Fibroblast of skin of back (primary cell): ENCODE measurements at places on chromosomes 6 and 20.

DNA sequence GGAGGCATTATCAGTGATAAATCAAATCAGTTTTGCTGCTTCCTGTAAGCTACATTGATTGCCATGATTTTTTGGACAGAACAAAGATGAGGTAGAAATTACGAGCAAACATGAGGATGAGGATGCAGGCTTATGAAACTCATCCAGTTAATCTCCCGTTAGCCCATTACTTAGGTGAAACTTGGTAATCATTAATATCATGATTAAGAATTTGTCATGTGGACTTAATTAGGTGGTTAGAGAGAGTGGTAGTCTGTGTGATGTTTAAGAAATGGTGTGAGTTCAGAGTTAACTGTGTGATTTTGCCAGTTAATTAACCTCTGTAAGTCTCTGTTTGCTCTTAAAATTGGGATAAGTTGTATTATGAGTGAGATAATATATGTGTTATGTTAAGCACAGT lies 62.0 kb downstream of the TSPYL4 start:
- no peak for DNase-seq

DNA sequence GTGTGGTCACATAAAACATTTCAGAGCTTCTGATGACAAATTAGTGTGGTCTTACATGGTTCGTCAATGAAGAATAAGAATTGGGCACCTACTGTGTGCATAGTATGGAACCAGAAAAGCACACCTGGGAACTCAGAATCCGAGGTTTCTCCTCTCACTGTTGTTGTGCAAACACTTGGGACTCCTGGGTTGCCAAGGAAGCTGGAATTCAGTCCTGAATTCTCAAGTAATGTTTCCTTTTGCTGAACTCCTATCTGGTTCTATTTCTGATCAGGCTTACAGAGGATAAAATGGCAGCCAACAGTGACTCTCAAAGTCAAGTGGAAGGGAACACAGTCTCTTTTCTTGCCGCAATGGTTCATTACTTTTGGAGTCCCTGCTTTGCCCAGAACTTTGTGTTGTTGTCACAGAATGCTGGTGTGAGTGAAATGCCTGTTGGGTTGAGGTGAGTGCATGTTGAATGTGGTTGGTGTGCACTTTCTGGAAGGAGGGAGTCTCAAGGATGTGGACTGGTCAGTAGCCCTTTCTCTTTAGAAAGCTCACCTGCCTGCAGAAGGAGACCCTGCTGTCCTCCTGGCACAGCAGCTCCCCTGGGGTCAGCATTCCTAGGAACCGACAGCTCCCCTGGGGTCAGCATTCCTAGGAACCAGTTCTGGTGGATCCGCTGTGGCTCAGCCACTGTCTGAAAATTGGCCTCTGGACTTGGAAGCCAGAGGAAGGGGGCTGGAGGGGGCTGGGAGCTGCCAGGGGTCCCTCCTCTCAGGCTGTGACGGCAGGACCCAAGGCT lies 1.4 kb downstream of the UNC93A start:
- DNase-seq = no peak

DNA sequence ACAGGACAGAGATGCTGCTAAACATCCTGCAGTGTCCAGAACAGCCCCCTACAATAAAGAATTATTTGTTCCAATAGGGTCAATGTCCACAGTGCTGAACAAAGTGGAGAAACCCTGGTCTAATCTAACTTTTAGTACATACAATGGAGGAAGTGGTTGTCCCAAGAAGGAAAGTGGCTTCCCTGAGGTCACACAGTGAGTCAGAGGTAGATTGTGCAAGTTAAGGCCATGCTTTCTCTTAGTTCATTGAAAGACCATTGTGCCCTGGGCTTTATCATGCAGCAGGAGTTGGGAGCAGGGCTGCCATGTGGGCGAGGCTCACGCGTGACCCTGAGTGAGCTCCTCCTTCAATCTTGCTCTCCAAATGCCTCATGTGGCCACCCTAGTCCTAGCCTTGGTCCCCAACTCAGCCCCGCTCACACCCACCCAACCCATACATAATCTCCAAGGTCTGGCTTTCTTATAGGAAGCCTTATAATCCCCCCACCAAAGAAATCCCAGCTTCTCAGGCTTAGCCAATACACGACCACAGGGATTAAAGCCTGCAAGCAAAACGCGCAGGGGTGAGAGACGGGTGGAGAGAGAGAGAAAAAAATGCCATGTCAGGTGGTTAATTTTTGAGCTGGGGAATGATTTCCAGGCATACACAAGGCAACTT lies 19.9 kb downstream of the SLC13A3 start:
- DNase-seq = no peak

DNA sequence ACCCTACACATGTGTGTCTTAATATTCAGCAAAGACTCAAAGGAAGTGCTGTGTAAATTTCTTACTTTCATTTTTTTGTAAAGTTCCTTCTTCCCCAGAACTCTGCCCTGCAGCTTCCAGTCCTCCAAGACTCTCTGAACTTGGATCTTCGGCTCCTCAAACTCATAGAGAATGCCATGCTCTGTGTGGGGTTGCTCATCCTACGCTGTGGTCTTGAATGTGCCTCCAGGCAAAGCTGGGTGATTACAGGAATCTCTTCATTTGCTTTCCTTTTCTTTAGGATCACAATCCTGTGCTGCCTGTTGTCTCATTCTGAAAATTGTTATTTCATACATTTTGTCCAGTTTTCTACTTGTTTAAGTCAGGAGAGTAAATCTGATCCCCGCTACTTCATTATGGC lies 14.5 kb upstream of the CDC5L start:
- DNase-seq = no peak

GRCh38 chr20:60298647-60299046 lies 340.4 kb downstream of the CDH26 start:
- DNase-seq = no peak

- peak; percentile 69 for DNase-seq
Observed at GRCh38 chr6:80226151-80226550, 119.7 kb downstream of the BCKDHB start.

GRCh38 chr6:41976794-41977484 lies 35.3 kb upstream of the CCND3 start:
- DNase-seq = peak; percentile 18

DNA sequence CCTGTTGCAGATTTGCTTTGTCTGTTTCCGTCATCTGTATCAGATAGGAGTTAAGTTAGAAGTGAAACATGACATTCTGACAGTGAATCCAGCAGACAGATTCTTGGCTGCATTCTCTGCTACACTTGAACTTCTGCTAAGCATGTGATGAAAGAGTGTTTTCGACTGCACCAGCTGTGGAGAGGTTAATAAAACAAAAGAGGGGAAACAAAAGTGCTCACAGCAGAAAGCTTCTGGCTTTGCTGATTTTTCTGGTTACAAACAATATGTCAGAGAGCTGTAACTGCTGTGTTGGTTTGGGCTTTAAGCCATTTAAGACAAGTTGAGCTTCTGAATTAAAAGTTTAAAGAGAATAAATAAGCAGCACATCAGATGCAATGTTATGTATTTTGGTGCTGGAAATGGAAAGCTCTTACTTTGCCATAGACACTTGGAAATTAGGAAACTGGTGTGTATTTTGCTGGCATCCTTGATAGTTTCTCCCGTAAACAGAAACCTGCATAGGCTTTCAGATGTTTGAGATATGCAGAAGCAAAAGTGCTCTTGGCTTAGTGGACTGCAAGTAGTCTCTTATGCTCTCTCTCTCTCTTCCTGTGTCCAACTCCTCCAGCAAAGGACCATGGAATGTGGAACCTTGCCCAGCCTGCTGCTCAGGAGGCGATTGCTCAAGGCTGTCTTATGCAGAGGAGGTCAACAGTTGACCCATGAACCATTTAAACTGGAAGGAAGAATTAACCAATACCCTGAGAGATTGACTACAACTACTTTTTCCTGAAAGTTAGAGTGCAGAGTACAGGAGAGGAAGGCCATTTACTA lies 104.9 kb downstream of the RPS12 start:
- DNase-seq = peak; percentile 27

DNA sequence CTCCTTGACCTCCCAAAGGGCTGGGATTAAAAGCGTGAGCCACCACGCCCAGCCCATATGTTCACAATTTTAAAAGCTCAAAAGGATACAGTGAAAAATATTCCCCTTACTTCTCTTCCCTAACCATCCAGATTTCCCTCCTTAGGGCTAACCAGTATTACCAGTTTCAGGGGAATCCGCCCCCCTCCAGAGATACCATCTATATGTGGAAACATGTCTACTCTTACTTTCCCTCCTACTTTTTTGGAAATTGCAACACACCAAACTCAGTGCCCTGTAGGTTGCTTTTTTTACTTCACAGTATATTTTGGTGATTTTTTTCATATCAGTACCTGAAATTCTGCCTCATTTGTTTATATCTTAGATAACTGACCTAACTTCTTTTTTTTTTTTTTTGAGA lies 6.9 kb upstream of the RPL10A start:
- no peak for DNase-seq

- DNase-seq = no peak
Observed at GRCh38 chr6:25013246-25013645, 77.5 kb upstream of the RIPOR2 start.

DNA sequence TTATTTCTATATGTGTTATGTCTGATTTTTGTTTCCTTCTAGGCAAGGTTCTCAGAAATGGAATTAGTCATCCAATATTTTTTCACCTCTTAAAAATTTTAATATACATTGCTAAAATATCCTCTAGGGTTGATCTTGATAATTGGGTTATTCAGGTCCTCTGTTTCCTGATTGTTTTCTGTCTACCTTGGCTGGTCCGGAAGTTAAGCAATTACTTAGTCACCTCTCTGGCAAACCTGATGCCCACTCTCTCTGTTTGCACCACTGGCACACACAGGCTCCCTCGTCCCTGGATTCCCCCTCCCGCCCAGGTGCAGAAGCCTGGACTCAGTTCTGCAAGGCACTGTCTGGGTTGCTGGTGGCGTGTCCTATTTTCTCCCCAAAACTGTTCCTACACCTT lies 27.7 kb downstream of the CST9L start:
- no peak for DNase-seq

DNA sequence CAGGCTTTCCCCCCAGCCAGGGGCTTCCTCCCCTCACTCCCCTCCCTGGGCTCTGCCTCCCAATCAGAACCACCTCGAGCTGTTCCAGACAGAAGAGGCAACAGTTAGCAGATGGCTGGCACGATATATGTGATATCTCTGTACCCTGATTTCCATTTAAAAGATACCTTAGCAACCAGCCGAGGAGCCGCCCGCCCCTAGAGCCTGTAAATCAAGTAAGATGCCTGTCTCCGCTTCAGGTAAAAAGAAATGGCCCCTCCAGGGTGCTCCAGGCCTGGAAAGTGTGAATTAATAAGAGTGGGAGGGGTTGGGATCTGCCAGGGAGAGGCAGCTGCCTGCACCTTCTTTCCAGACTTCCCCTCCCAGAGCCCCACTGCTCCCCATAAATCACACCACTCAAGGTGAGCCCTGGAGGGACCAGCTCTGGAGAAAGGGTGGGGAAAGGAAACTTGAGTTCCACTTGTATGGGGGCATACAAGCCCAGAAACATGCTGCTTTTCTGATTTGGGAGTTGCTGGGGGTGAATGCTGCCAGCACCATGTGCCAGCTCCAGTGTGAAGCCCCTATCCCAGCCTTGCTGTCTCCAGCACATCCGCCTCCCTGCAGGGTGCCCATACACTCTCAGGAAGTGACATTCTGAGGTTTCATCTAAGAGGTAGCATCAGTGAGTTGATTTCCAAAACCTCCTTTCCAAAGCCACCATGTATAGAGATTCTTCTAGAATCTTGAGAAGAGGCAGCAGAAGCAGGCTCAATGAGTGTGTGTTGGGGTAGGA lies 148.0 kb downstream of the LRFN2 start:
- no peak for DNase-seq

- DNase-seq = no peak
Observed at GRCh38 chr6:95093154-95093553, 484.2 kb upstream of the MANEA start.

DNA sequence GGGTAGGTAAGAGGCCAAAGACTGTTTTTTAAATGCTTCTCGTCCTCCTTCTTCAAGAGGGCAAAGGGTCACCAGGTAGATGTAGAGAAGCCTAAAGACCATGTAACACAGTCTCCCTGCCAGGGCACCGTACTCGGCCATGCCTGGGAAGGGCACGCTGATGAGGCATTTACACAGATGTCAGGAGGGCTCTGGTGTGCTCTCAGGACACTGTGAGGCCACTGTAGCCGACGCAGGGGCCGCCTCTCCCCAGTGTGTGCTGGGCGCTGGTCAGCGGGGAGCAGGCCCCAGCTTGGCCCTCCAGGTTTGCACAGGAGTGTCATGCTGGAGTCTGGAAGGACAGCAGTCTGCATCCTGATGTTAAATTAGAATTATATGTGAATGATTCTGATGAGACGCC lies 7.1 kb upstream of the MTG2 start:
- DNase-seq = no peak

- no peak for DNase-seq
Observed at GRCh38 chr6:167678102-167679101, 148.3 kb upstream of the AFDN start.

GRCh38 chr6:79377047-79377446 lies 142.6 kb upstream of the HMGN3 start:
- peak; percentile 42 for DNase-seq

- DNase-seq = no peak
Observed at GRCh38 chr6:145406783-145407182, 328.5 kb downstream of the EPM2A start.

- no peak for DNase-seq
Observed at GRCh38 chr6:95587989-95588388, 10.7 kb downstream of the MANEA start.

- DNase-seq = no peak
Observed at GRCh38 chr6:20907486-20908071, 373.3 kb downstream of the CDKAL1 start.

GRCh38 chr6:157034436-157035230 lies 257.5 kb downstream of the ARID1B start:
- peak; percentile 55 for DNase-seq

DNA sequence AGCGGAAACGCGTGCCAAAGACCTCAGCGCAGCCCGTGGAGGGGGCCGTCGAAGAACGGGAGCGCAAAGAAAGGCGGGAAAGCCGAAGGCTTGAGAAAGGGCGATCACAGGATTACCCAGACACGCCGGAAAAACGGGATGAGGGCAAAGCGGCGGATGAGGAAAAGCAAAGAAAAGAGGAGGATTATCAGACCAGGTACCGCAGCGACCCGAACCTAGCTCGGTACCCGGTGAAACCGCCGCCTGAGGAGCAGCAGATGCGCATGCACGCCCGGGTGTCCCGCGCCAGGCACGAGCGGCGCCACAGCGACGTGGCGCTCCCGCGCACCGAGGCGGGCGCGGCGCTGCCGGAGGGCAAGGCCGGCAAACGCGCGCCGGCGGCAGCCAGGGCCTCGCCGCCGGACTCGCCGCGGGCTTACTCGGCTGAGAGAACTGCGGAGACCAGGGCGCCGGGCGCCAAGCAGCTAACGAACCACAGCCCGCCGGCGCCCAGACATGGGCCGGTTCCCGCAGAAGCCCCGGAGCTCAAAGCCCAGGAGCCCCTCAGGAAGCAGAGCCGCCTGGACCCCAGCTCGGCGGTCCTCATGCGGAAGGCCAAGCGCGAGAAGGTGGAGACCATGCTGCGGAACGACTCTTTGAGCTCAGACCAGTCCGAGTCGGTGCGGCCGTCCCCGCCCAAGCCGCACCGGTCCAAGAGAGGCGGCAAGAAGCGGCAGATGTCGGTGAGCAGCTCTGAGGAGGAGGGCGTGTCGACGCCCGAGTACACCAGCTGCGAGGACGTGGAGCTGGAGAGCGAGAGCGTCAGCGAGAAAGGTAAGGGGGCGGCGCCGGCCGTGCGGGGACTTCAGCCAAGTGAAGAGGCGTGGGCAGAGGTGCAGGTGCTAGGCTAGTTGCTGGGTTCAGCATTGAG lies 296.2 kb downstream of the RIMS1 start:
- DNase-seq = peak; percentile 15

GRCh38 chr6:94065707-94066337 lies 646.5 kb upstream of the EPHA7 start:
- no peak for DNase-seq
